ENCODE measurements at places on chromosomes 11 and 22.

GRCh38 chr22:49879871-49880270 lies 26.2 kb downstream of the ZBED4 start:
- DNase-seq = no peak

DNA sequence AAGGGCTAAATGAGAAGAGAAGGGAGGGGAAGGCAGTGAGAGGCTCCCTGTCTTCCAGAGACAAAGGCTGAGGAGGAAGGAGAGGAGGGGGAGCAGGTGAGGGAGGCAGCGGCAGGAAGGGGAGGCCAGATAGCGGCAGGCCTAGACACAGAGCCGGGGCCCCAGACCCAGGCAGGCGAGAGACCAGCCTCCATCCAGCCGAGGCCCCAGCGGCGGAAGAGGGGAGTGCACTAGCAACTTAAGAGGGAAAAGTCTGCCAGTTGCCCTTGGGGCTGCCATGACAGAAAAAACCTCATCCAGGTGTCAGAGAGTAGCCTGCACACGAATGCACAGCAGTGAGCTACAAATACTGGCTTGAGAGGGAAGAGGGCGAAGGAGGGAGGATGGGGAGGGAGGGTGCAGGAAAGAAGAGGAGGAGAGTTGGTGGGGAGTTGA lies 46.7 kb downstream of the IGLL1 start:
- DNase-seq = peak; percentile 80

DNA sequence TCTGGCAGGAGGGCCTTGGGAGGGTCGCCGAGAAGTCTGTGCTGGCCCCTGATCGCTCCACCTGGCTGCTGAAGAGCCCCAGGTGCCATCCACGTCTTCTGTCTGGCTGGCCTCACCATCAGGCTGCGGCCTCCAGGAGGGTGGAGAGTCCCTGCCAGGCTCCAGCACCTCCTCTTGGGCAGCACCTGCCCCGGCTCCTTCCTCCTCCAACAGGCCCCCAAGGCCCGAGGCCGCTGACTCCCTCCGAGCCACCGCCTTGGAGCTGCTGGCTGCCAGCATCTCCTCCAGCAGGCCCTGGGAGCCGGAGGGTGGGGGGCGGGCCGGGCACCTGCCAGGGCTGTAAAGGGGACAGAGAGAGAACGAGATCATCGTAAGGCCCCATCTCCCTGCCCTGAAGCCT lies 22.3 kb downstream of the TNKS1BP1 start:
- DNase-seq = no peak

DNA sequence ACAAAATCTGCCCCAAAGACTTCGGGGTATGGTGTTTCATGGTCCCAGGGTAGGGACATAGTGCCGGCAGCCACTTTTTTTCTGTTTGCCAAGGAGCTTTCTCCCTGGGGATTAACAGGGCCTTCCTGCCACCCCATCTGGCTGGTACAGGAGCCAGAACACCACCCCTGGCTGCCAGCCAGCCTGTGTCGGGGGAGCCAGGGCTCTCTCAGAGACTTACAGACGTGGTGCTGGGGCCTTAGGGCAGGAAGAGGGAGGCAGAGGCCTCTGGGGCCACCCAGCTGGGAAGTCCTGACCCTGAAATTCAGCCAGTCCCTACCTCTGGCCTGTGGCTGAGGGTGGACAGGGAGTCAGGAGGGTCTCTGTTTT lies 52.4 kb upstream of the CDON start:
- no peak for DNase-seq

DNA sequence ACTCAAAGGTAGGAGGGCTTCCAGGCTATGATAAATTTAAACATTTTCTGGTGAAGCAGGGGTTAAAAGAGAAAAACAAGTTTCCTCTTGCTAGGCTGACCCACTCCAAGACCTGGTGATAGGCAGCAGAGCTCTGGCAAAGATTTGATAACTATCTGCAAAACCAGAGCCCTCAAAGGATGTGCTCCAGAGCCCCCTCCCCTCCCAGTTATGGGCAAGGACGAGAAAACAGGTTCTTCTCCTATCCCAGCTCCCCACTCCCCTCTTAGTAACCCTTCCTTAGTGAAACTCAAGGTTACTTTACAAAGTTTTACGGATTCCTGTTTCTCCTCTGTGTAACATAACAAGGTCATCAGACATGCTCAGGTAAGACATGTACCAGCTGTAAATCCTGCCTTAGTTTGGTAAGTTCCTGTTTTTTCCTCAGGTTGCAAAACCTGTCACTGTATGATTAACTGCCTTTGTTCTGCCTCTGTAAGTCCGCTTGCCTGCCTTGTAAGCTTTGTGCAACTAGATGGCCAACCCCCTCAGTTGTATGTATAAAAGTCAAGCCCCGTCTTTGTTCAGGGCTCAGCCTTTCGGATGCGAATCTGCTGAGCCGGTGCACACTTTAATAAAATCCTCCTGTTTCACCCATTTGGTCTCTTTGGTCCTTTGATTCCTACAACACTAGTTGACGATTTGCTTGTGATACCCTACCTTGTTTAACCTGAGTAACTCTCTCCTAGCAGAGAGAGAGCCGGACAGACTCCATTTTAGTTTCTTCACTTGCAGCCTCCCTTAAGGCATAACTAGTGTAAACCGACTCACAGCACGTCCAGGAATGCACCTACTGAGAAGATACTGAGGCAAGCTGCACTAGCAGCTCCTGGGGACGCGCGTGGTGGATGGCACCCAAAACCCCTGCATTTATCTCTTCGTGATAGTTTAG lies 13.9 kb downstream of the APOBEC3H start:
- no peak for DNase-seq

DNA sequence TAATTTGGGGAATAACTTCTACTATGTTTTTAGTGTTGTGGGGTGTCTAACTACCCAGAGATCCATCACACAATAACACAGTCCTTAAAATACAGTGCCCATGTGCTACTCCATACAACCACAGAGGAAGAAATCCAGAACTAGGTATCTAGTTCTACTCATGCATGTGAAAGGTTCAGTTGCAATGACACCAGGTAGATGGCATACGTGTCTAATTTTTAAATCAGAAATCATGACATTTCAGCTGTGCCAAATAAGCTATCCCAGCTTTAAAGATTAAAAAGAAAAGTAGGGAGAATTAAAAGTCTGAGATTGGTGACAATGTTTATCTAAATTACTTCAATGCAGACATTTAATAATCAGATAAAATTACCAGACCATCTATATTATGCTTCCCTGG lies 122.2 kb downstream of the CD44 start:
- no peak for DNase-seq

DNA sequence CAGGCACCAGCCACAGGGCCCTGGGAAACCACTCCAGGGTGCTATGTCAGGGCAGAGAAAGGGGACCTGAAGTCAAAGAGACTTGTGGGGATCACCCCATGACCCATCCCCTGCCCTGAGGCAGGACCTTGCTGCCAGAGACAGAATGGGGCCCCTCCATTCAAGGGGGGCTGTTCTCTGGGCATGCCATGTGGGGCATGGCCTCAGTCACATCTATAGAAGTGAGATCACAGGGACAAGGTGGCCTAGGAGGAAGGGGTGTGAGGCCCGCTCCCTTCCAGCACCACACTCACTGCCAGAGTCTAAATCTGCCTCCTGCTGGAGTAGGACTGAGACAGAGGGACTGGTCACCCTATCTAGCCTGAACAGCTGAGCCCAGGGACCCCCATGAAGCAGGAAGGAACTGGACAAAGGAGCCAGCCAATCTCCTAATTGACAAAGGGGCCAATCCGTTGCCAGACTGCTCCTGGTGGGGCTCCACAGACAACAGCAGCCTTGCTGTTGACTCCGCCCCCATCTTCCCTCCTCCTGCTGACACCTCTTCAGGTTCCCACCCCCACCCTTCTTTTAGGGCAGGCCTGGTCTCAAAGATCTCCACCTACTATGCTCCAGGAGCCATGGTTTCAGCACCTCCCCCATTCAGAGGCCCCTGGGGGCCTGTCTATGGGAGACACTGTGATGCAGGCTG lies 26.0 kb downstream of the NEAT1 start:
- DNase-seq = no peak

- DNase-seq = no peak
Measured at GRCh38 chr11:35344681-35345574, 74.4 kb downstream of the SLC1A2 start.

DNA sequence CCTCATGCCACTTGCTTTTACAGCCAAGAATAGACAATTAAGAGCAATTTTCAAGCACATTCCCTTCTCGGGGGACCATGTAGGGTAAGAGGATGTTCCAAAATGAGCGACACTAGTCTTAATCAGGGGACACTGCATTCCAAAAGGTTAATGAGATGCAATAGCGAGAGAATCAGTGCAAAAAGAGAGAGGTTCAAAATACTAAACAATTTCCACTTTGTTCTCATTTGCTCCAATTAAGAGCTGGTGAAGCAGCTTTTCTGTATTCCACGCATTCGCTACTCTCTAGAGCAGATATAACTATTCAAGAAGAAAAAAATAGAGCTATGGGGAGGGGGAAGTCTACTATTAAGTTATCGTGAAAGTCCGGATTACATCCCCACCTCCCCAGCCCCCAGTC lies 811 bp downstream of the LRRC4C start:
- no peak for DNase-seq

DNA sequence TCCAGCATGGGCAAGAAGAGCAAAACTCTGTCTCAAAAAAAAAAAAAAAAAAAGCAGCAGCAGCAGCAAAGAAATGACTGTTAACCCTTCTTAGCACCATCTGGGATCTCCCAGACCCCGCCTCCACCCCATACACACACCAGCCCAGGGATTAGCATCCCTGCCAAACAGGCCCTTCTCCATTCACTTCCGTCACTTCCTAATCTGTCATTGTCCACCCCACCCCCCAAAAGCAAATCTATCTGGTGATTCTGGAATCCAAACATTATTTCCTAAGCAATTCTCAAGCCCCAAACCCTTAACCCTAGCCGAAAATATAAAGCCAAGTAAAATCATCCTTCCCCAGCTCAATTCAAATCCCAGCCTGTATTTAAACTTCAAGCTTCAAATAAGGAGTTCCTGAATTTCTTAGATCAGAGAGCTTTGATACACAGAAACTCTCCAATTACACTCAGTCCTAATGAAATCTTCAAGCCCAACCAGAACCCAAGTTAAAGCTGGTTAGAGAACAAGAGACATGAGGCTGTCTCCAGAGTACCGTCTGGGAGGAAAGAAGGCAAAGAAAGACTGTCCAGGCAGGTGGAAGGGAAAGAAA lies 6.0 kb upstream of the AHNAK start:
- DNase-seq = no peak

DNA sequence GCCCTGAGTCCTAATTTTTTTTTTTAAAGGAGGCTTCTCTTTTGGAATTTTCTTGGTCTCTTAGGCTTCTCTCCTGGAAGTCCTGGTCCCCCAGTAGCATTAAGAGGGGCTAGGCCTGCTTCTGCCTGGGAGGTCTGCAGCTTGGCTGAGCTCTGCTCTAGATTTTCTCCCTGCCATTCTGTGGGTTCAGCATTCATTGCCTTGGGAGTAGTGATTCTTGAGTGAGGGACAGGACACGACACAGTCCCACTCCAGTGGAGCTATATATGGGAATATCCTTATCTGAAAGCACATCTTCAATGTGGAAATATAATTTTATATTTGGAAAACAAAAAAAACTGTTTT lies 3.7 kb downstream of the IGSF22 start:
- no peak for DNase-seq

GRCh38 chr22:16800358-16800757 lies 24.9 kb downstream of the XKR3 start:
- no peak for DNase-seq

DNA sequence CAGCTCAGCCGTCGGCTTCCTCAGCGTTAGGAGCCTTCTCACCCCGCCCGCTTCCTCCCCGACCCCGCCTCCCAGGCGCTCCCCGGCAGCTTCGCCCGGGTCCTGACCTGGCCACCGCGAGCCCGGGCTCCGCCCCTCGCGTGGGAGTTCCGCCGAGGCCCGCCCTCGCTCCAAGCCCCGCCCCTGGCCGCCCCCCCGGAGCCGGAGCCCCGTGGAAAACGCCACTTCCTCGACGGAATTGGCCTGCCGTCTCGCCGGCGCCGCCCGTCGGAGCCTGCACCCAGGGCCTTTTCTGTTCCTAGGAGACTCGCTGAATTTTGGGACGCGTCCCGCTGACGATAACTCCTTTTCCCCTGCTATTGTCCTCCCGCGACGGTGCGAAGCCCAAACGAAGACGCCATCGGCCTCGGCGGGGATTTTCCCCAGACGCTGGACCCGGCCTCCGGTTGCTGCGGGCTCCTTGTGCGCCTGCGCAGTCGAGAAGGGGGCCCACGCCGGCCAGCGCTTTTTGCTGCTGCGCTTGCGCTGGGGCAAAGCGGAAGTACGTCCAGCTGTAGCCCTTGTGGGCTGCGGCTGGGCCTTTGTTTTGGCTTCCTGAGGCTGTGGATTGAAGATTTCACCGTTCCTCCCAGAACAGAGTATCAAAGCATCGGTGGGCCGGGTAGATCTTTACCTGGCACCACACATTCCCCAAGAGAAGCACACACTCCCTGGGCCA lies 10.0 kb downstream of the RELA start:
- peak; percentile 93 for DNase-seq

- peak; percentile 59 for DNase-seq
Measured at GRCh38 chr22:50314455-50315288, 7.2 kb upstream of the PLXNB2 start.

DNA sequence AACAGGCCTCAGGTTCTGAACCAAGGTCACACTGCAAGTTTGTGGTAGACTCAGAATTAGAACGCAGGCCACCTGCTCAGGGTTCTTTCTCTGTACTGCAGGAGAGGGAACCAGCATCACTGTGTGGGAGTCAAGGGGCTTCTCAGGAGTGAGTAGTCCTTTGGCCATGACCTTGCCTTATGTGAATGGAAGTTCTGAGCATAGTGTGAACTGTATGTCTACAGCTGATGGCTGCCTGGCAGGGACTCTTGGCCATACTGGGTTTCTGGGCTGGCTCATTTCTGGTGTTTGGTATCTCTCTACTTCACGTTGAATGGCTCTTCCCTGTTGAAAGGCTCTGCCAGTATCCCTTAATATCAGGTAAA lies 40.1 kb upstream of the TUB start:
- no peak for DNase-seq

GRCh38 chr11:116185551-116185950 lies 587.2 kb downstream of the BUD13 start:
- no peak for DNase-seq

DNA sequence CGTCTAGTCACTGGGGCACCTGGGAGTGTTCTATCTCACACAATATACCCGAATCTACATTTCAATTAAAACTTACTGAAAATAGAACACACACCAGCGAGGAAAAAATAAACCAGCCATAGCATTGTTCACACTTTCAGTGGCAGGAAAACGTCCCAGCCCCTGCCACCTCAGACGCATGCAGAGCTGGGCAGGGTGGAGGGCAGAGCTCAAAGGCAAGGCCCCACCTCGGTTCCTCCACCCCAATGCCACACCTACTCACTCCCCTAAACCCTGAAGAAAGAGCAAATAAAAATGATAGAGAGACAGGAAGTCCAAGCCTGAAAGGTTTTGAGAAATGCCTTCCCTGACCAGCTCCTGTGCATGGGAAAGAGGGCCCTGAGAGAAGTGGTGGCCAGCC lies 14.8 kb downstream of the B3GNT6 start:
- DNase-seq = no peak

DNA sequence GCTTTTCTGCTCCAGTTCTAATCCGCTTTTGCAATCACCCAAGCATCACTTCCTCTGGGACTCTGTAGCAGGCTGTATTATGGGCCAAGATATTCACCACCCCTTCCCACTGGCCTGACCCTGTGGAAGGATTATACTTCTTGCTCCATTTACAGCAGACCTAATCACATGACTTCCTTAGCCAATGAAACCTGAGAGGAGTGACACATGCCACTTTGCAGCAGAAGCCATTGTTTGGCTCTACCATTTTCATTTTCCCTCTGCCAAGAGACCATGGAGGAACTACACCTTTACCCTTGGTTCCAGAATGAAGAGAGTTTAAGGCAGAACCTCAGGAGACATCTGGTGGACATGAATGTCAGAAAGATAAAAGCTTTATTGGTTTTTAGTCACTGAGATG lies 134.9 kb upstream of the HSD17B12 start:
- DNase-seq = no peak

- DNase-seq = peak; percentile 74
Measured at GRCh38 chr11:64204464-64204989, 2.0 kb upstream of the FERMT3 start.
